Daoy (cell line): ENCODE measurements at places on chromosomes 12 and 14. TPM values are rescaled to one million over a fixed set of nuclear protein-coding genes. Genes with fewer than 3 reads are reported as not detected.

GRCh38 chr12:67111182-67111581 lies 158.0 kb upstream of the CAND1 start:
- DNase-seq: no peak

GRCh38 chr12:80087486-80088213 lies 11.7 kb upstream of the OTOGL start:
- no peak for DNase-seq

GRCh38 chr14:28635387-28635786 lies 131.2 kb upstream of the FOXG1 start:
- DNase-seq: peak; percentile 29

DNA sequence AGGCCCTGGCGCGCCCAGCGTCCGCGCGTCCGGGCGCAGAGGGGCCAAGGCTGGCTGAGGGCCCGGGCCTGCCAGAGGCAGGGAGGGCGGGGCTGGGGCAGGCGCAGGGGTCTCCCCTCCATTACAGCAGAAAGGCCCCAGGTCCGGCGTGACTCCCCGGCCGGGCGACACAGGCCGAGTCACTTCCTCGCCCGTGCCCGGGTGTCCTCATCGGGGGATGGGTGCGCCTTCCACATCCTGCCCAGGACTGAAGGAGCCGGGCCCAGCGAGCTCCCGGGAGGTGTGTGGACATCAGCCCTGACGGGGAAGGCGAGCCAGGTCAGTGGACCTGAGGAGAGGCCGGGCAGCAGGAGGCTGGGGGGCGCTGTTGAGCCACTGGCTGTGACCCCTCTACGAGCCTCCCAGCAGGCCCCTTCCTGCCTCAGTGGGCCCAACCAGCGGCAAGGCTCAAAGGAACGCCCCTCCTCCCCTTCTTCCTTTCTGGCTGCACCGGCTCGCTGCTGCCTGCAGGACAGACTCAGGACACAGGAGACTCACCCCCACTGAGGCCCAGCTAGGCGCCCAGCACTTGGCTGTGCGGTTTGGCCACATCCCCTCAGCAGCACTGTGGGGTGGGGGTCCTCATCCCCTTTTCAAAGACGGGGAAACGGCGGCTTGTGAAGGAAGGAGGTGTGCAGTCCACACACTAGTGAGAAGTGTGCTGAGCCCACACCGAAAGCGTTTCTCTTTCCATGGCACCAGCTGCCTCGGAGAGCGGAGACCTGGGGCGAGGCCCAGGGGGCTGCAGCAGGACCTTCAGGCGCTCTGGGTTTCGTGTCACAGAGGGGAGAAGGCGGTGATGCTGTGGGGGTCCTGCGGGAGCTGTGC lies 606 bp downstream of the TNFAIP2 start:
- DNase-seq: peak; percentile 65

- peak; percentile 11 for DNase-seq
These were observed 68.3 kb downstream of the SEC23A start for GRCh38 chr14:39034481-39035296.

Gene MAPKAPK5
- total RNA-seq: 68.7 and 78.8 TPM in 2 replicates

Gene OTOGL
- 1.0 and 1.4 TPM in 2 replicates for total RNA-seq

DNA sequence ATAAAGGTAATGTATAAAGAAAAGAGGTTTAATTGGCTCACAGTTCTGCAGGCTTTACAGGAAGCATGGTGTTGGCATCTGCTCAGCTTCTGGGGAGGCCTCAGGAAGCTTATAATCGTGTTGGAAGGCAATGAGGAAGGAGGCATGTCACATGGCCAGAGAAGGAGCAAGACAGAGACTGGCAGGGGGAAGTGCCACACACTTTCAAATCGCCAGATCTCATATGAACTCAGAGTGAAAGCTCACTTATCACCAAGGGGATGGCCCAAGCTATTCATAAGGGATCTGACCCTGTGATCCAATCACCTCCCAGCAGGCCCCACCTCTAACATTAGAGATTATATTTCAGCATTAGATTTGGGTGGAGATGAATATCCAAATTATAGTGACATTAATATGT lies 26.3 kb downstream of the LDHB start:
- DNase-seq: no peak

Gene COPZ1
- 116 and 151 TPM in 2 replicates for total RNA-seq

- DNase-seq: no peak
These were observed 28.2 kb upstream of the FLRT2 start for GRCh38 chr14:85501751-85502150.

Gene WDHD1
- total RNA-seq: 31.0 and 32.5 TPM in 2 replicates

DNA sequence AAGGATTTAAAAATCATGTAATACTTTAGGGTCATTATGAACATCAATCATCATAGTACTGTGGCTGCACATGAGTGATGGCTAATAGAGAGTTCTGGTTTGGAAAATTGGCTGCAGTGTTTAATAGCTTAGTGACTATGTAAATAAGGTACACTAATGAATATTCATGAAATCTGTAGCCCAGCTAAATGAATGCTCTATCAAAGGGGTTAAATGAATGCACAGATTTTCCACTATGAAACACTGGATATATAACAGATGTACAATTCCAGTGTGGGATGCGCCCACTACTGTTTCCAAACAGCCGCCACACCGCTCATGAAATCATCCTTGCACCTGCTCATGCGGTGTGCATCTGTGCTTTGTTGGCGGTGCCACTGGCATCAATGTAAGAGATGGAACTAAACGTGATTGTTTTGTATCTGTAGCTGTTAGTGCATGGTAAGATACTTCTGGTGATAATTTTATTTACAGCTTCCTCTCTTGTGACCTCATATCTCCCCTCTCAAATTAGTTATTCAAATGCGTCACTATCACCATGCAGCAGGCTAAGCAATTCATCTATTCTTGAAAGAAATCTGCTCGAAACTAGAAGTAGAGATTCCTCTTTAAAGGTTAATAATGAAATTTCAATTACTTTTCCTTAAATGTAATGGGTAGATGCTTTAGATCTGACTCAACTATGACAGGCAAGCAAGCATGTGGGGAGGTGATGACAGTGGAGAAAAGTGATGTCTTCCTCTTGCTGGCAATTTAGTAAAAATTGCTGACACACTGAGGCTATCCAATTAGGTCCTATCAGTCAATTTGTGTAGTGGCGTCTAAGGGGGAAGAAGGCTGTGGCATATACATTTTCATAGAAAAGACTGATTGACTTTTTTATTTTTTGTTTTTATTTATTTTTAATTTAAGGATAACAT lies 433.6 kb downstream of the AEBP2 start:
- DNase-seq: no peak

Gene ENTPD5
- total RNA-seq: 11.4 and 11.8 TPM in 2 replicates

Gene CLEC9A
- total RNA-seq: not detected in 2 replicates

- no peak for DNase-seq
These were observed 17.3 kb upstream of the TC2N start for GRCh38 chr14:91884664-91885063.

Gene CABP1
- 0.17 TPM in 1 of 2 replicates, not detected in the other for total RNA-seq

Gene PLEK2
- 12.8 and 17.0 TPM in 2 replicates for total RNA-seq

Gene RHEBL1
- total RNA-seq: 6.3 and 11.0 TPM in 2 replicates

Gene RNASE3
- not detected in 2 replicates for total RNA-seq

DNA sequence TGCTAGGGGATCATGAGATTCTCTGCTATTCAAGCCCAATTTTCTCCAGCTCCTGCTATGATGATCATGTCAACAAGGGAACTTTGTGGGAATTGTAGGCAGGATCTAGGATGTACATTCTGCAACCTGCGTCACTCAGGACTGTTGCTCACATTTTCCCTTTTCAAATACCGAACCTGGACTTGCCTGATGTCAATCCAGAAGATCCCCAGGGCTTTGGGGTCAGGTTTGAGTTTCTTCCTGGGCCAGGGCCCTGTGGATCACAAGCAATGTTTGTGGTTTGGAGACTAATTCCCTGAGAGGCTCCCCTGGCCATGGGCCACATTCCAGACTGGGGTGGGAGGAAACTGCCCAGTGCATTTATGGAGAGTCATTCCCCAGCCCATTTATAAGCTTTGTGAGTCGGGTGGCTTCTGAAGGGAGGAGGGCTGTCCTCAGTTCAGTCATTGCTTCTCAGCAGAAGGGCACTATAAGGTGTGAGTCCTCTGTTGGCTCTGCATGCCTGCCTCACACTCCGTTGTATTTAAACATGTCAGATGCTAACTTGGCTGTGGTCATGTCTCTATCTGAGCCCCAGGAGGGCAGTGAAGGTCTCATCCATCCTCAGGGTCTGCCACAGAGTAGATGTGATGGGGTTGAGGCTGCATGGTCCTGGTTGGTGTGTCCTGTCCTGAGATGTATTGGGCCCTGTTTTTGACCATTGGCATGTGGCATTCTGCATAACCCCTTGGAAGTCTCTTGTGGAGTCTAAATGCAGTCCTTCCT lies 6.5 kb downstream of the KRT86 start:
- DNase-seq: peak; percentile 94

Gene ARHGEF40
- total RNA-seq: 59.9 and 86.1 TPM in 2 replicates

GRCh38 chr14:78405079-78405856 lies 235.1 kb downstream of the NRXN3 start:
- DNase-seq: peak; percentile 9

- DNase-seq: no peak
These were observed 31.1 kb upstream of the TMX1 start for GRCh38 chr14:51208982-51209381.

GRCh38 chr12:14408208-14408607 lies 42.7 kb downstream of the ATF7IP start:
- DNase-seq: no peak

- DNase-seq: no peak
These were observed 124.5 kb downstream of the SLC8A3 start for GRCh38 chr14:70064136-70064865.

DNA sequence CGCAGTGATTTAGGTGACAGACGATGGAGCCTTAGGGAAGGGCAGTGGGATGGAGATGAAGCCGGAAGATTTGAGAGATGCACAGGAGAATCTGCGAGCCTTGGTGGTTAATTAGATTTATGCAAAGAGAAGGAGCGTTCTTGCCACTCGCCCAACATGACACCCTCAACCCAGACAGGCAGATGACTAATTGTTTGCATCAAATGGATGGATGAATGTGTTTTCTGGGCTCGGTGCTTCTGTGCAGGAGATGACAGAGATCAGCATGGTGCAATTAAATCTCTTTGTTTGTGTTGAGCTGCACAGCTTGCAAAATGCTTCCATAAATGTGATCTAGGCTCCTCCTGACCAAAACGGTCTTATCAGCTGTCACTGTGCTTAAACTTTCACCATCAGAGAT lies 202.3 kb upstream of the PRMT8 start:
- no peak for DNase-seq

DNA sequence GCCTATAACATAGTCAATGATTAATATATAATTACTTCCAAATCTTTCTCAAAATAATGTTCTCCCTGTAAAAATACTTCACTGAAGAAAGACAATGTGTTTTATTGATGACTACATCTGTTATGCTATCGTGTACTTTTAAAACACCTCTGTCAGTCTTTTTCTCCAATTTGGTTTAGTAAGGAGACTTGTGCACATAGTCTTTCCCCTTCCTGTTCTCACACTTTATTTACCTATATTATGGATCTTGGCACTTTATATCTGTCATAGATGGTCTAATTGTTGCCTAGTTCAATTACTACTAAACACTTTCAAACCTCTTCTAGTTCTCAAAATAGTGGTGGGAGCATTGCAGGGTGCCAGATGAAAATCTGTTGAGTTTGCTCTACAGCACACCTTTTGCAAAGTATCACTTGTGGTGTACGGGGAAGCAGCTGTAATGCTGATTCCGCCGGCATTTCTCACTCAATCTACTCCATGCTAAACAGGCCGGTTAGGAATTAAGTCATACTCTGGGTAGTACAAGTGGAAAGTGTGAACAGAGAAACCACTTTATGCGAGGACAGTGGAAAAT lies 1.1 kb upstream of the INSM2 start:
- DNase-seq: no peak

- no peak for DNase-seq
These were observed 75.8 kb downstream of the MOK start for GRCh38 chr14:102229071-102229738.

Gene KRT74
- not detected in 2 replicates for total RNA-seq

DNA sequence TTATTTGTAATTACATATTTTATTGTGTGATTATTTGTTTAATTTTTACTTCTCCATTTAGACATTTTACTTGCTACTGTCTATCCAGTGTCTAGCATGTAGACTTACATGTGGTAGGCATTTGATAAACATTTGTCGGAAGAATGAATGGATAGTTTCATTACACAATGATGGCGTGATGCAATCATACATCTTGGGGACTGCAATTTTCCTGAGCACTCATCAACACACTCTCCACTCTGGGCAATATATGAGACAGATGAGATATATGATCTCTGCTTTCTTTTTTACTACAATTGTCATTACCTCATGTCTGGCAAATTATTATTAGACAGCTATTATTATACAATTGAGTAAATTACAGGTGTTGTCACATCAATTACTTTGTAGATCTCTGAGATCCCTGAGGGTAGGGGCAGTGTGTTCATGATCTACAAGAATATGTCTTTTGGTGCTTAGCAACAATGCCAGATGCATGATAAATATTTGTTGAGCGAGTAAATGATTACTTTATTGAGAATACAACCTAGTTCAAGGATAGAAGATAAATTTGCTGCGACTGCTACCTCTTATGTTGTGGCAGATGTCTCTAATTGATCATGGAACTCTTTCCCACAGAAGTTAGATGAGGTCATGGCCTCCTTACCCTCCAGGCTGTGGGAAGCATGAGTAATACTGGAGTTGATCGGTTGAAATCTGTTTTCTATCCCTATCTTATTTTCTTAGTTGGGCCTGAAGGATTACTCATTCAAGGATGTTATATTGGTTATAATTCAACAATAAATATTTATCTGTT lies 416.0 kb downstream of the LRIG3 start:
- DNase-seq: peak; percentile 46
